ENCODE measurements at places on chromosomes 4 and X.
A peak's percentile ranks its signal among the peaks of the same experiment; 100 is the strongest.

DNA sequence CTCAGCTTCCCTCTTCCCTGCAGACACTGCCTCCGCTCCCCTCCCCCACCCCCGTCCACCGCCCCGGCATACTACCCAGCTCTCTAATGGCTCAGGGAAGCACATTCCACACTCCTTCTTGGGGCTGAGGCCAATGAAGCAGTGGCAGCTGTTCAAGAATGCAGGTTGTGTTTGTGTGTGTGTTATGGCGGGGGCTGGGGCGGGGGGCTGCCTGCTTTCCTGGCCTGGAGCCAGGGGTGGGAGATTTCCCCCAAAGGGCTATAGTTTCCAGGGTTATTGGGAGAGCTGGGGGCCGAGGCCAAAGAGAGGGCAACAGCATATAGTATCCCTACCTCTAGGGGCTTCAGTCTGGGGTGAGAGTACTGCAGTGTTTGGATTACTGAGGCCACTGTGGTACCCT is 149.4 kb downstream of the EFNB1 start:
- peak; percentile 33 for DNase-seq

GRCh38 chr4:6876440-6876839 is 33.2 kb upstream of the TBC1D14 start:
- no peak for DNase-seq

- DNase-seq, result no peak
Measured at GRCh38 chr4:151660676-151661075, 100.1 kb downstream of the GATB start.

GRCh38 chr4:39480902-39481695 is 22.2 kb downstream of the LIAS start:
- no peak for DNase-seq

GRCh38 chrX:151132531-151132930 is 43.9 kb upstream of the GPR50 start:
- no peak for DNase-seq

DNA sequence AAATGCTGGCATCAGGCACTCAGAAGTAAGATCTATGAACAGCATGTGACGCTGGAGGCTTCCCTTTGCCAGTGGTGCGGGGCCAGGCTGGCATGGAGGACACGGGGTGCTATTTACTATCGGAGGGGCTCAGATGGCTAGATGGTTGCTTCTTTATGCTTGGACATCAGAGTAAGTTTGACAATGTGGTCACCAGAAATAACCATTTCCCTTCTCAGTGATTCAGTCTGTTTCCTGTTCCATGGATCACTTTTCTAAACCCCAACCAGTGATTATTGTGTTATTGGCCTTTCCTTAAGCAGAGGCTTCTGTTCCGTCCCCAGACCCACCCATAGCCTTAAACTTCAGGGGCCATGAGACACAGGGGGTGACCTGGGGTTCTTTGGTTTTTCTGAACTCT is 55.4 kb upstream of the DHX15 start:
- DNase-seq, result no peak

- DNase-seq, result no peak
Measured at GRCh38 chr4:112633477-112634235, 3.1 kb downstream of the ZGRF1 start.
